ENCODE measurements at places on chromosomes 11 and 22.

GRCh38 chr11:76656050-76656531 is 14.5 kb downstream of the LRRC32 start:
- DNase-seq, result no peak

GRCh38 chr11:134642206-134642605 is 230.2 kb upstream of the B3GAT1 start:
- DNase-seq, result no peak

GRCh38 chr11:17267576-17267975 is 9.0 kb upstream of the NUCB2 start:
- no peak for DNase-seq

DNA sequence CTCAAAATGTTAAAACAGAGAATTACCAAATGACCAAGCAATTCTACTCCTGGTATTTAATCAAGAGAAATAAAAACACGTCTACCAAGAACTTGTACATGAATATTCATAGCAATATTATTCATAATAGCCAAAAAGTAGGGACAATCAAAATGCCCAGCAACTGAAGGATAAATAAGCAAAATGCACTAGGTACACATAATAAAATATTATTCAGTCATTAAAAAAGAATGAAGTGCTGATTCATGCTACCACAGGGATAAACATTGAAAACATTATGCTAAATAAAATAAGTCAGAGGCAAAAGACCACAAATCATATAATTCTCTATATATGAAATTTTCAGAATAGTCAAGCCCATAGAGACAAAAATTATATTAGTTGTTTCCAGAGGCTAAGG is 24.8 kb downstream of the ARHGAP32 start:
- no peak for DNase-seq

DNA sequence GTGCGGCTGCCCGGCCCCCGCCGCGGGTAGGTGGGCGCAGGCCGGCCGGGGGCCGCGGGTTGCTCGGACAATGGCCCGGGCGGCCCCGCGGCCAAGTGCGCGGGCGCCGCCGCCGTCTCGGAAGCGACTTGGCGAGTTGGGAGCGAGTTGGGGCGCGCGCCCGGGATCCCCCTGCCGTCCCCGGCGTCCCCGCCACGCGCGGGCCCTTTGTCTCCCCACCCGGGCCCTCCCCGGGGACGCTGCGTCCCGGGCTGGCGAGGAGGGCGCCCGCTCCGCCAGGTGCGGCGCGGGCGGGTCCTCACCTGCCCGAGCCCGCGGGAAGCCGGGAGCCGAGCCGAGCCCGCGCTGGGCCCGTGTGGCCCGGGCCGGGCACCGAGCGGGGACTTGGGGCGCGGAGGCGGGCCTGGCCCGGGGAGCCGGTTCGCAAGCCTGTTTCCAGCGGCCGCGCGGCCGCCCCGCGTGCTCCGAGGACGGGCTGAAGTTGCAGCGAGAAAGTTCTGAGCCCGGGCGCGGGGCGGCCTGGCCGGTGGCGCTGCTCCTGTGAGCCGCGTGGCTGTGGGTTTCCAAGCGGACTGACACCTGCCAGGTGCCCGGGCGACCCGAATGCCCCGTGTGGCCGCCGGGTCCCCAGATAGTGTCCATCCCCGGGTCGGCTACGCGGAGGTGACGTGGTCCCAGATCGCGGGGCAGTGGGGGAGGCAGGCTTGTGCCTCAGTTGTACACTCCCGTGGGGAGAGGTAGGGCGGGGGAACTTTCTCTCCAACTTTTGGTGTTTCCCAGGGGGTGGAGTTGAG is 586 bp downstream of the LRP5 start:
- DNase-seq, result no peak

DNA sequence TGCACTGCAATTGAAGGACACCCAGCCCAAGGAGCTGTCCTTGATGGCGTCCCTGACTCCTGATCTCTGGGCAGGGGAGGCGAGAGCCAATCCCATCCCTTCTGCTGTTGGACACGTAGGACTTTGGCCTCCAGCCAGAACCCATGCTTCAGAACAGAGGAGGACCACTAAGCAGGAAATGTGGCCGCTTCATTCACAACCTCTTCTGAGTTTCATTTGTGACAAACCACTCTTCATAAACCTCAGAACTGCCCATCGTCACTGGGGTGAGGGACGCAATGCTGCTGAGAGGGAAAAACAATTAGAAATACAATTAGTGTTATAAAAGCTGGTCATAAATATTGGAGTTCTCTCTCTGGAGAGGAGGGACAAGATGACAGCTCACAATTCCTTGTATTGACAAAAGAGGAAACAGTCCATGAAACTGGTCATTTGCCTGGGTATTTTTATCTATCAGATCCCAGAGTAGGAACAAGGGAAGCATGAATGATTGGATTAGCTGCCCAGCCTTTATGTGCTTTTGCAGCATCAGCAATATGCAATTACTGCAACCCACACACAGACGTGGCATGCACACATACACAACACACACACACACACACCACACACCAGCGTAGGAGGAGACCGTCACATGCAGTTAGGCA is 216.5 kb upstream of the CADM1 start:
- DNase-seq, result no peak

- no peak for DNase-seq
Observed at GRCh38 chr11:132901638-132902471, 630.4 kb downstream of the OPCML start.

- no peak for DNase-seq
Observed at GRCh38 chr22:48800036-48800885, 1027.4 kb downstream of the BRD1 start.

- DNase-seq, result no peak
Observed at GRCh38 chr11:128587415-128587814, at the start of gene ETS1. Gene ETS1, minus strand, starts transcription at chr11:128587558. Its CDS starts 14,428 bp downstream, at chr11:128573130.

- no peak for DNase-seq
Observed at GRCh38 chr11:45224766-45225165, 61.4 kb downstream of the SYT13 start.

GRCh38 chr11:125513705-125514265 is 17.7 kb upstream of the FEZ1 start:
- DNase-seq, result no peak

- DNase-seq, result no peak
Observed at GRCh38 chr11:75077316-75077715, 19.4 kb downstream of the OR2AT4 start.

- DNase-seq, result peak; percentile 39
Observed at GRCh38 chr22:24153353-24153752, 27.9 kb upstream of the SUSD2 start.

DNA sequence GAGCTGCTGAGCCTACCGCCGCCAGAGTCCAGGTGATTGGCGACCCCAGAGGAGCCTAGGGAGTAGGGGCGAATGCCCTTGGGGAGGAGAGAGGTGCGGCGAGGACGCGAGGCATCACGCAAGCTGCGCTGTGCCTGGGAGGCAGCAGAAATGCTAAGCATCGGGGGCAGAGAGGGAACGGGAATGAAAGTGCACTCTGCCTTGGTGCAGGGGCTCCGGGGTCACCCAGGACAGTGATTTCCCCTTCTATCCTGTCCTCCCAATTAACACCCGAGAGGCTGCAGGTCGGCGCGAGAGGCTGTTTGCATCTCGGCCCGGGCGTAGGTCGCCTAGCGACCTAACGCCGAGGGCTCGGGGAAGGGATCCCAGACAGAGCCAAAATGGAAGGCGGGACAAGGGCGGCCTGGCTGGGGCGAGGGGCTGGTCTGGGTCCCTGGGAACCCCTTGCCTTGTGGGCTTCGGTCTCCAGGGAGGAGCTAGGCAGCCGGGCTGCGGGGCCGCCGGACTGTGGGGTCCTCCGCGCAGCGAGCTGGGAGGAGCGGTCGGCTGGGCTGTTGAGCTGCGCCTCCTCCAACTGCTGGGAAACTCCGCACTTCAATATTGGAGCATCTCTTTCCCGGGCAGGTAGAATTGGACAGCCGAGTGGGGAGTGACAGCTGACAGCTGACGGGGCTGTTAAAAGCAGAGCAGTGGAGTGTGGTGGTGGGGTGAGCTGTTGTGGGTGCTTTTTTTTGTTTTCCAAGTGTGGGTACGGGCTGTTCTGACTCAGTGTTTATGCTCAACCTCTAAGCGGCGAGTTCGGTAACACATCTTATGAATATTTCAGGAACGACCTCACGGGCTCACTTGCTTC is 657 bp downstream of the ELMOD1 start:
- no peak for DNase-seq

GRCh38 chr11:1041936-1042608 is 5.6 kb upstream of the MUC6 start:
- DNase-seq, result no peak

- DNase-seq, result no peak
Observed at GRCh38 chr11:56624661-56625110, 10.0 kb upstream of the OR5M1 start.

GRCh38 chr11:8168485-8169257 is at the start of gene RIC3:
Gene RIC3, minus strand, starts transcription at chr11:8169025. Its CDS starts 36 bp downstream, at chr11:8168989.
- peak; percentile 31 for DNase-seq

GRCh38 chr22:37282385-37282677 is at the start of gene CYTH4:
Gene CYTH4, plus strand, starts transcription at chr22:37282508. Its CDS starts 62 bp downstream, at chr22:37282570.
- DNase-seq, result peak; percentile 72

DNA sequence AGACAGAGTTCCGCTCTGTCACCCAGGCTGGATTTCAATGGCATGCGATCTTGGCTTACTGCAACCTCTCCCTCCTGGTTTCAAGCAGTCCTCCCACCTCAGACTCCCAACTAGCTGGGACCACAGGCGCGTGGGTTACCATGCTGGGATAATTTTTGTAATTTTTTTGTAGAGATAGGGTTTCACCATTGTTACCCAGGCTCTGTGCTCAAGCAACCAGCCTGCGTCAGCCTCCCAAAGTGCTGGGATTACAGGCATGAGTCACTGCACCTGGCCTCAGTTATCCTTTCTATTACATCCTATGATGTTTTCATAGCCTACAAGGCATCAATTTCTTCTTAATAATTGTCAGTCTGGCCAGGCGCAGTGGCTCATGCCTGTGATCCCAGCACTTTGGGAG is 36.5 kb downstream of the LRRC74B start:
- DNase-seq, result no peak

GRCh38 chr22:27975381-27976013 is 56.4 kb upstream of the PITPNB start:
- DNase-seq, result no peak

GRCh38 chr11:27394781-27395228 is 31.8 kb upstream of the CCDC34 start:
- no peak for DNase-seq

- DNase-seq, result no peak
Observed at GRCh38 chr11:29125606-29126005, 891.2 kb downstream of the KCNA4 start.

GRCh38 chr11:36098853-36099375 is 155.1 kb downstream of the LDLRAD3 start:
- DNase-seq, result no peak

Measured in activated T-helper 1 cell treated with Interleukin-2 at 50 U/mL for 16 hours (primary cell).